Left cardiac atrium (tissue), 4 donors: ENCODE measurements at places on chromosomes 11 and 22. TPM values are rescaled to one million over a fixed set of nuclear protein-coding genes. Genes with fewer than 3 reads are reported as not detected.
A peak's percentile ranks its signal among the peaks of the same experiment; 100 is the strongest.

The OR56A1 gene
- total RNA-seq, result not detected

The MMP13 gene
- total RNA-seq, result not detected

The FOLH1 gene
- total RNA-seq, result 0.53 TPM

The MMP8 gene
- not detected for total RNA-seq

The DNAJB7 gene
- total RNA-seq, result not detected

The PATE4 gene
- not detected for total RNA-seq

The IFTAP gene
- 31.9 TPM for total RNA-seq

The CLCF1 gene
- total RNA-seq, result 1.1 TPM

The FJX1 gene
- 1.1 TPM for total RNA-seq

The ALX4 gene
- total RNA-seq, result not detected

The CELSR1 gene
- total RNA-seq, result 6.5 TPM

- no peak for DNase-seq
Observed at GRCh38 chr11:129435499-129436245, 60.0 kb downstream of the BARX2 start.

- DNase-seq, result no peak
Observed at GRCh38 chr11:12362857-12363256, 14.5 kb upstream of the PARVA start.

DNA sequence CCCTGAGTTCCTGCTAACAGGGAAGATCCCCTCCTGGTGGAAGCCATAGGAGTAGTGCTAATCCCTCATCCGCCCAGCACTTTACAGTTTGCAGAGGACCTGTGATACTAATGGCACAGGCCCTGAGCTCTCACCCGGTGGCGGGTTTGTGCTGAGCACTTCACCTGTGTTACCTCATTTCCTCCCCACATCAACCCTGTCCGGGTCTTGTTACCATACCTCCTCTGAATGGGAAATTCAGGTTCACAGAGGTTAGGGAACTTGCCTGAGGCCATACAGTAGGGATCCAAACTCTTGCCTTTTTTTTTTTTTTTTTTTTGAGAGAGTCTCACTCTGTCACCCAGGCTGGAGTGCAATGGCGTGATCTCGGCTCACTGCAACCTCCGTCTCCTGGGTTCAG is 25.2 kb downstream of the CAPN1 start:
- DNase-seq, result no peak

- DNase-seq, result no peak
Observed at GRCh38 chr11:3216027-3216525, 2.5 kb downstream of the MRGPRG start.

DNA sequence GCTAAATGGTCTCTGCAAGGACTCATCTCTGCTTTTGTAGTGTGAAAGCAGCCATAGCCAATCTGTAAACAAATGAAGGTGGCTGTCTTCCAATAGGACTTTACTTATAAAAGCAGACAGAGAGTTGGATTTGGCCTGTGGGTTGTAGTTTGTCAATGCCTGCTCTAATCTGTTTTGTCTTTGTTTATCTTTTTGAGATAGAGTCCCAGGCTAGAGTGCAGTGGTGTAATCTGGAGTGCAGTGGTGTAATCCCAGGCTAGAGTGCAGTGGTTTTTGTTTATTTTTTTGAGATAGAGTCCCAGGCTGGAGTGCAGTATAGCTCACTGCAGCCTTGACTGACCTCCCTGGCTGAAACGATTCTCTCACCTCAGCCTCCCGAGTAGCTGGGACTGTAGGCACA is 8.6 kb downstream of the PPP6R3 start:
- DNase-seq, result no peak

GRCh38 chr22:36982136-36982535 is 37.1 kb downstream of the TST start:
- DNase-seq, result no peak

DNA sequence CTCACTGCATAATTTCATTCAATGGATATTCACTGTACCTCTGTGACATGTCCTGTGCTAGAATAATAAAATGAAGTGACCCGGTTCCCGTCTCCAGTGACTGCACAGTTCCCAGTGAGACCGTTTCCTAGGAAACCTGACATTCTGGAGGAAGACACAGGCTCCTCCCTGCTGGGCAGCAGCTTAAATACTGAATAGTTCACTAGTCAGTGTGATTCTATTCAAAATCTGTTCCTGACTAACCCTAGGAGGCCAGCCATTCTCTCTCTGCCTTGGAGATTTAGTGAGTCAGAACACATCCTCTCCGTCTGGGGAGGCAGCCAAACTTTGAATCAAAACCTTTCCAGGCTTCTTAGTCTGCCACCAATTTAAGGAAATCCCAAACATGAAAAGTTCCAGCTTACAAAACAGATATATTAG is 11.3 kb downstream of the TRIM66 start:
- DNase-seq, result peak; percentile 64

DNA sequence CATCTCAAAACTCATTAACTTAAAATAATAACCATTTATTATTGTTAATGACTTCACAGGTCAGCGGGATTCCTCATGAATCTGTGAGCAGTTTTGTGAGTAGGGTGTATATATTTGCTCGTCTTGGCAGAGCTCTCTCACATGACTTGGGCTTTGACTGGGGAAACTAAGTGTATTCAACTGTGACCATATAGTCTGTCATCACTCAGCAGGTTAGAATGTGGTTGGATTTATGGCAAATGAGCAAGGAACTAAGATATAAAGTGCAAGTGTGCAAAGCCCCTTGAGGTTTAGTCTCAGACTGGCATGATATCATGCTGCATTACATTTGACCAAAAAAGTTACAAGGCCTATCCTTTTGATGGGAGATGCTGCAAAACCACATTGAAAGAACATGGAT is 254.8 kb downstream of the CNTN5 start:
- no peak for DNase-seq

GRCh38 chr11:47270331-47271271 is 668 bp downstream of the MADD start:
- DNase-seq, result no peak

- no peak for DNase-seq
Observed at GRCh38 chr22:47394504-47395440, 632.3 kb downstream of the TBC1D22A start.

DNA sequence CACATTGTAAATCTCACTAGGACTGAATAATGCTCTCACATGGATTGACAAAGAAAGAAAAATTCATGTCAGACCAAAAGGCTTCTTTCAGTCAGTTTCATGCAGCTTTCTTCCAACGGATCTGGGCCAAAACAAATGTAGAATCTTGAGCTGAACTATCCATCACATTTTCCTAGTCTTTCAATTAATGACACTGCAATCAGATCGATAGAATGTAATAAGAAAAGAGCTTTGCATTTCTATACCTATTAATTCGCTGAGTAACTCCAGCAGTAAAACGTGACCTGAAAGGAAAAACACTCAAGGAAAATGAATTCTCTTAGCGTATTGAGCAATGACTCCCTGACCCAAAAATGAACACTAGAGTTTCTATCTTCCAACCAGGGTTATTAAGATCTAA is 194.8 kb upstream of the BLID start:
- DNase-seq, result no peak

DNA sequence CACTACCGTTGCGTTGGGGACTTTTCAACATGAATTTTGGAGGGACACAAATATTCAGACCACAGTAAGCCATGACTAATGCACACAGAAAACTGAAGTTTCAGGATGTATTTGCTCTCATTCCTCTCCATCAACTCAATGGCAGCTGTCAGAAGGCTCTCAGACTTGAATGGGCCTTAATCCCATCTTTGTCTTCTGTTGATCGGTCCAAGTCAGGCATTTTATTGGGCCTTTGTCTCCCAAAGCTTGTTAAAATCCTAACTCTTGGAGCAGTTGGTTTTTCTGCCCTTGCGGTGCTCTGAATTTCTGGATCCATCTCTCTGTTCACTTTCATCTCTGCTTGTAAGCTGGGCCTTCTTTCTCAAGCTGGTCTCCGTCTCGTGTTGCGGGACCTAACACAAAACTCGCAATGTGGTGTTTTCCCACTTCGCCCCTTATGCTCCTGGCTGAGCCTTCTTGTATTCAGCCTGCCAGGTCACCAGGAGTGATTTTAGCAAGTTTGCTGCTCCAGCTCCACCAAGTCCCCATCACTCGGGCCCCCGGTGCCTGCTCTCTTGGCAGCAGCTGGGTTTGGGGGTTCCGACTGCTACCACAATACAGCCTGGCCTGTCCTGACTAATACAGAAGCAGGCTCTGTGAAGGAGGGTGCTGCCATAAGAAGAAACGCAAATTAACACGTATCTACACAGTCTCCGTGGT is 27.0 kb downstream of the TSPAN32 start:
- no peak for DNase-seq

DNA sequence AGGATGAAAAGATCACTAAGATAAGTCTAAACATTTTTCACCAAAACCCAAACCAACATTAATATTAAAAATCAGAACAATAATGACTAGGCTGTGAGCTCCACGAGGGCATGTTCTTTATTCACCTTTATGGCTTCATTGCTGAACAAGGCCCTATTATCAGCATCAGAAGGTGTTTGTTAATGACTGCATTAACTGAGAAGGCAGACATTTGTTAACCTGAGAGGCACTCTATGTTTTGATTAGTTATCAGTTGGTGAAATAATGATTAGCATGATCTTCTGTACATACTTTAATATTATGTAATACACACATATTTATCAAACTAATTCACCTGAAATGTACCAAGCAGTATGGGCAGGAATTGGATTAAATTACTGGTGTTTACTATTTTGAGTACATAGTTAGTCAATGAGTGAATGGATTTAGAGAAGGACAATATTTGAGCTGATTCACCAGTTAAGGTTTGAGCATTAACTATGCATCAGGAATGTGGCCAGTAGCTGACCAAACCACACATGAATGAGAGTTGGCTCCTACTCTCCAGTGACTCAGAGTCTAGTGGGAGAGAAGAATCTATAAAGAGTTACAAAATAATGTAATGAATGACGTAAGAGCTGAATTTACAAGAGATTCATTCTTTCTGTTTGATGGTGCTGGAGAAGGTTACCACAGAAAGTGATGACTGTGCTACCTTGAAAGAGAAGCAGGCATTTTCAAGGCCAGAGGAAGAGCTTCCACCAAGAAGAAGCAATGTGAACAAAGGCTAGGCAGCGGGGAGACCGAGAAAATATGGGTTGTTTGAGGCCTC is 6.7 kb downstream of the IL18 start:
- DNase-seq, result no peak

- DNase-seq, result peak; percentile 57
Observed at GRCh38 chr11:15707971-15708370, 593.2 kb downstream of the INSC start.

- DNase-seq, result no peak
Observed at GRCh38 chr11:12798609-12799011, 124.4 kb downstream of the TEAD1 start.

GRCh38 chr22:29184849-29185490 is 20.7 kb upstream of the EMID1 start:
- DNase-seq, result no peak

- no peak for DNase-seq
Observed at GRCh38 chr11:122024278-122024677, 91.7 kb downstream of the BLID start.

DNA sequence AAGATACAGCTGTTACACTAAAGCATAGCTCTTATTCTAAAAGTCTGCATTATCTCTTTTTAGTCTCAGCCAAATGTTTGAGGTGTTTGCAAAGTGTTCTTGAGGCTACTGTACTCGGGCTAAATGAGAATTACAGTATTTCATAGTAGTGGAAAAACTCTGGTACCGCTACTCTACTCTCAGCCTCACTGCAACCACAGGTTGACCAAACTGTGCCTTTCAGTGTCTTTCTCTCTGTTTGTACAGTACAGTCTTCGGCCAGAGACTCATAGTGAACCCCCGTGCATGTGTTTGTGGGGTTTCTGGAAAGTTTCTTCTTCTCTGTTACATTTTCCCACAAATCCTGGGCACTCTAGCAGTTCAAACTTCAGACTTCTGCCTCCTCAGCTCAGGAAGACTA is 7.4 kb upstream of the LUZP2 start:
- no peak for DNase-seq

DNA sequence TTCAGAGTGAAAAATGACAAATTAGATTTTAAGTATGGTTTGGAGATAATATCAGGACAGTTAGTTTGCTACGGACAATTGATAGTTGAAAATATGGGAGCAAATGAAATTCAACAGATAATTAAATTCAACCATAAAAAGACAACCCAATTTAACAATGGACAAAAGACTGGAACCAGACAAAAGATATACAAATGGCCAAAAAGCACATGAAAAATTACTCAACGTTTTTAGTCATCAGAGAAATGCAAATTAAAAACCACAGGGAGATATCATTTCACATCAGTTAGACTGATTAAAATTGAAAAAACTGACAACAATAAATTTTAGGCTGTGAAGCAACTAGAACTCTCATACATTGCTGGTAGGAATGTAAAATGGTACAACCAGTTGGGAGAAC is 27.2 kb downstream of the SIK2 start:
- no peak for DNase-seq

DNA sequence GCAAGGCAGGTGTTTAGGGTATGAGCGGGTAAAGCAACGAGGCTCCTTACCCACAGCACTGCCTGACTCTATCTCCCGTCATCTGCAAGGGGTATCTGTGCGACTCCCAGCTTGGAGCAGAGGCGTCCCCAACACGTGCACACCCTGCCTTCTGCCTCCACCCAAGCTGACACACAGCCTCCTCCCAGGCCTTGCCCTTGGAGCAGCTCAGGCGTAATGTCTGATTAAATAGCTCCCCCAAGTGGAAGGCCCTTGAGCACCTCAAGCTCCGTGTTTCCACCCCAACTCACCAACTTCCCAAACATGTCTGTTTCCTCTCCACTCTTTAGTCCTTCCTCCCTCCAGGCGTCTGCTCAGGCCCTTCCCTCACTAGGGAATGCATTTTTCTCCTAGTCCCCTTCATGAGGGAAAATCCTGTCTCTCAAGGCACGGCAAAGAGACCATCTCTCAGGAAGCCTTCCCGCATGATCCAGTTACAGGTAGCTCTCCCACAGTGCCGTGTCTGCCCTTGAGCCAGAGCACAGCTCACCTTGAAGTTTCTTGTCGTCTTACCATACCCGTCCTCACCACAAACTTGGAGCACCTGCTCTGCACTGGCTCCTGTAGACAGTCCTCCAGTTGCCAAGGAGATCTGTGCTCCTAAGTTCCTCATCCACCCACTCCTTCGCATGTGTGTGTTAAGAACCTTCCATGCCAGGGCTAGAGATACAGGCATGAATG is 15.8 kb downstream of the CYB5R2 start:
- peak; percentile 68 for DNase-seq

DNA sequence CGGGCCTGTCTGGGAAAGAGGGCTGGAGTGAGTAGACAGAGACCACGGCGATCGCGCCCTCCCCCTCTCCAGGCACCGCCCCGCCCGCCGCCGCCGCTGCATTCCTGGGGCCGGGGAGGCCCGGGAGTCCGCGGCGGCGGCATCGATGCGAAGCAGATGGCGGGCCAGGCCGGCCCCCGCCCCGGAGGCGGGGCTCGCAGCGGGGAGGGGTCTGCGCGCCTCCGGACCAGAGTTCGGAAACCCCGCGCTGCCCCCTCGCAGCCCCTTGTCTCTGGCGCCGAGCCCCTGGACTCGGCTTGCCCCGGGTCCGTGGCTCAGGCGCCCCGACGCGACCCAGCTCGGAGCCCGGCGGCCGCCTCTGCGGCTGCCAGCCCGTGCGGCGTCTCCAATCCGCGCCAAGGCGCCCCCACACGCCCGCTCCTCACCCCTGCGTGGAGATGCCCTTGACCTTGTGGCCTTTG is 1.3 kb downstream of the SCARF2 start:
- peak; percentile 50 for DNase-seq
